ENCODE measurements at places on chromosomes 12 and 14.

DNA sequence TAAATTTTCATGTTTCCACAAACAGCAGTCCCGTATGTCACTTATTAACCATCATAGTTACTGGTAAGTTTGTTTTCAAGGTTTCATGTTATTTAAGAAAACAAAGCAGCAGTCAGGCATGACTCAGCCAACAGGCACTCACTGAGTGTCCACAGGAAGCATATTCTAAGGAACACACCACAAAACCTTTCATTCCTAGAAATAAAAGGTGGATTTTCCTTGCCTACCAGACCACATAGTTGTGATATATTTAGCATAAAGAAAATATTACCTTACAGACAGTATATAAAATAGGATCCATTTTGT lies 143.3 kb upstream of the AVPR1A start:
- DNase-seq: peak; percentile 81

GRCh38 chr12:26773313-26774104 lies 59.5 kb downstream of the ITPR2 start:
- DNase-seq: peak; percentile 65

DNA sequence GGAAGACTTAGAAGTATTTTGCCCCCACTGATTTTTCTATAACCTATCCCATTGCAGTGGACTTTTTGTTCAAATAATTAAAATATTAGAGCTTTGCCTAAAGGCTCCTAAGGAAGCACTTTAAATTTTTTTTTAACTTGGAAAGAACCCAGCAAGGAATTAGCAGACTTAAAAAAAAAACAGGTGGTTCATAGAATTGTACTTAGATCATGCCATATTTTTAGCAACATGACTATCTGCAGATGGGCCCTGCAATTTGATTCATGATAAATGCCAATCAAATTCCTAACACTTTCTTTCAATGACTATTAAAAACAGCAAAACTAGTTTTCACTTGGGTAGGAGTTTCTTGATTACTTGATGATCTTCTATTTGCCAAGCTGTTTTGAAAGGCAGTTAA lies 11.5 kb downstream of the ADAMTS20 start:
- no peak for DNase-seq

DNA sequence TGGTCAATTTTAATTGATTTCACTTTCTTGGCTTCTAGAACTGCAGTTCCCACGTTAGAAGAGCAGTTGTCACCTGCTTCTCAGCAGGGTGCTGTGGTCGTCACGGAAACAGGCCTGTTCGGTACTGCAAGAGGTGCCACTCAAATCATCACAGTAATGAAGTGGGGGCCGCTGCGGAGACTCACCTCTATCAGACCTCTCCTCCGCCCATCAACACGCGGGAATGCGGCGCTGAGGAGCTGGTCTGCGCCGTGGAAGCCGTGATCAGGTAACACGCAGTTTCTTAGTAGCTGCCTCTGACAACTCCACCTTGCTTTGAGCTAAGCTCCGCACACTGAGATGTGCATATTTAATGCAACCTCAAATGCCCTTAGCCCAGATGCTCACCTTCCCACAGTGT lies 107.2 kb downstream of the UNC79 start:
- no peak for DNase-seq

GRCh38 chr12:5036031-5036430 lies 7.6 kb upstream of the KCNA5 start:
- DNase-seq: no peak

GRCh38 chr14:49637534-49638078 lies 2.6 kb upstream of the DNAAF2 start:
- DNase-seq: no peak
